ENCODE measurements at places on chromosomes 5 and 9. TPM values are rescaled to one million over a fixed set of nuclear protein-coding genes. Genes with fewer than 3 reads are reported as not detected.

IFNA2 gene
- not detected for total RNA-seq

C9orf57 gene
- total RNA-seq: not detected

FSD1L gene
- 3.4 TPM for total RNA-seq

CXXC5 gene
- total RNA-seq: 17.6 TPM

CAMK2A gene
- 0.69 TPM for total RNA-seq

HMCN2 gene
- total RNA-seq: 0.09 TPM

ARHGEF37 gene
- 2.4 TPM for total RNA-seq

WWC1 gene
- total RNA-seq: 70.4 TPM

ZNF454 gene
- not detected for total RNA-seq

CDO1 gene
- not detected for total RNA-seq

GRIN3A gene
- not detected for total RNA-seq

Measured in A549 treated with AZD2906 at 1 μM for 4 hours (cell line).